Activated CD4-positive, alpha-beta T cell treated with anti-CD3 and anti-CD28 coated beads, Interleukin-2, amount 50 U/mL, for 16 hours (primary cell): ENCODE measurements at places on chromosomes 5 and 9.
A peak's percentile ranks its signal among the peaks of the same experiment; 100 is the strongest.

DNA sequence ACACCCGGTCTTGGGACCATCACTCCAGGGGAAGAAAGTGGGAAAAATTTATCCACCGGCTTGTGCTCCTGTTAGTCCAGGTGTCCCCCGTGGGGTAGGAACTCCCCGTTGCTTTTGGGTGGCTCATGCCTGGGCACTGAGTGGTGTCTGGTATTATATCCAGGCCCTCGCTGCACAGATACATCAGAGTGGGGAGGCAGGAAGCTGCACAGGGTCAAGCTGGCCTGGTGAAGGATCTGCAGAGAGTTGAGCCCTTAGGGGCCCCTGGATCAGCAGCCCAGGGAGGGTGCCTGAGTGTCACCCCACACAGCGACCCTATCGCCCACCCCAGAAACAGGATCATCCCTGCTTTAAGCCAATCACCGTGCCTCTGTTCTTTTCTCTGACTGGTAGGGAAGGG lies 24.4 kb upstream of the COL5A1 start:
- no peak for DNase-seq

GRCh38 chr9:106179191-106179590 lies 484.9 kb downstream of the TMEM38B start:
- no peak for DNase-seq

- no peak for DNase-seq
Measured at GRCh38 chr9:76707510-76707909, 56.7 kb upstream of the PCA3 start.

DNA sequence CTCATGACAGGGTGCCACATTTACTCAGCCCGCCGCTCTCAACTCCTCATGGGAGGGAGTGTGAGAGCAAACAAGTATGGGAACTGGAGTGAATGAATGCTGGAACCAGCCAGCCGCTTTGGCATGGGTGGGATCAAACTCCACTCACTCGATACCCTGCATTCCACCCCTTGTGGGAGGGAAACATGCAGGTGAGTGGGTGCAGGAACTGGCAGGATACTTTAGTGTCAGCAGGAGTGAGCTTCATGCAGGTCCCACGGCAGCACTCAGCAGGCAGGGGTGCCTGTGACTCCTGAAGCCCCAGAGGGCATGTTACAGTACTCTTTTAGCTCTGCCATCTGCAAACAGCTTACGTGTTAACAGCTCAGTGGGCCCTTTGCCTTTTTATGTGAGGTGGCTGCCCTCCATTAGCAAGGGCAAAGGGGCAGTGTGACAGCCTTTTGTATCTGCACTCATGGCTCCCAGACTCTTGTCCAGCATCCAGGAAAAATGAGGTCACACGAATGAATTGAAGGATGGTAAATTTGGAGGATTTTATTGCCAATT lies 433.2 kb upstream of the NMUR2 start:
- no peak for DNase-seq

- no peak for DNase-seq
Measured at GRCh38 chr5:65061250-65061973, 292.7 kb downstream of the CWC27 start.

DNA sequence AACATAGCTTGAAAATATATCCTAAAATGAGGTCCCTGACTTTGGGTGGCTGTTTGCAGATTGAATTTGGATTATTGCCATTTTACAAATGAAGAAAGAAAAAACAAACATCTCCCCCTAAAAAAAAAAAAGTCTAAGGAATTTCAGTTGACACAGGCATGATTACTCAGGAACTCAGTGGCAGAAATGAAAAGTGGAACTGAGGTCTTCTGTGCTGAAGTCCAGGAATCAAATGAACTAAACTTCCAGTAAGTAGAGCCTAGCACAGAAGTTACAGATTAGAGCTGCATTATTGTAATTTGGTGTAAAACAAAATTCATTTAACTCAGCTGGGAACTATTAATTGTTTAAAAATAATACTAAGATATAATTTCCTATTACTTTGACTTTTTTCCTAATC lies 26.7 kb downstream of the FAM170A start:
- no peak for DNase-seq

DNA sequence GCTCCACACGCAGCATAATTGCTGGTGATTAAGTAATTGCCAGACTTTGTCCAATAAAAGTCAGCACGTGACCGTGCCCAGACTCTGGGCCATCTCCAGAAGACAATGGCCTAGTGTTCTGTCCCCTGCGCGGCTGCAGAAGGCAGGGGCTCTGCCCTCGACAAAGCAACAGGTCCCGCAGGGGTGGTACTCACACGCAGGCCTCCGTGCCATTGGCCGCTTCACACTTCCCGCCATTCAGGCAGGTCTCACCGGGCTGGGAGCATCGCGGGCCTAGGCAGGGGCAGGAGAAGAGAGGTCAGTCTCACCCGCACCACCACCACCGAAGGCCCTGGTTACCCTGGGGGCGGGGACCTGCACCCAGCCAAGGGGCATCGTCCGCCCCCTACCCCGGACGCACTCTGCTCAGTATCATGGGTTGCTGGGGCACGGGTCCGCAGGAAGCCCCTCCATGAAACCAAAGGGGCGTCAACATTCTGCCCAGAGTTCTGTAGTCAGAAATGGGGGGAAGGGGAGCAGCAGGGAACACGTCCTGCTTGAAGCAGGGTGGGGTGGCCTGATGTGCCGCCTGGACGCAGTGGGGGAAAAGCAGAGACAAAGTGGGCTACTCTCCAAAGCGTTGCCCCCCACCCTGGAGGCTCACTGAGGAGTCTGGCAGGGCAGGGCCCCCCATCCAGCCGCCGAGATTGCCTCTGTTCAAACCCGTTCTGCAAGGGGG lies 1.9 kb downstream of the NOTCH1 start:
- DNase-seq = no peak

DNA sequence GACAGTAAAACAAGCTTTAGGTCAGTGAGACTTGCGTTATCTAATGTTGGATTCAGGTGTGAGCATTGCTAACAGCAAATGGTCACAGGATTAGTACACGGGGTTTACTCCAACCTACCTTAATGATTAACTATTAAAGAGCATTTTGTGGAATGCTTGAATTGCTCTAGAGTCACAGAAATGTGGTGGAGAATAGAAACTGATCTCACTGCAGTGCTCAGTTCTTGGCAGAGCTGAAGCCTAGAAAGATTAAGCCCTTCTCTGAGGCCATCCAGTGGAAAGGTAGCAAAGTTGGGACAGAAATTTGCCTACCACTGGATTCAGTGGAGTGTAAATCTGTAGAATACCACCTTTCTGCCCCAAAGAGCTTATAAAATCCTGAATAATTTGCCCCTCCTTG lies 60.9 kb downstream of the ICE1 start:
- no peak for DNase-seq

GRCh38 chr9:101516655-101517054 lies 17.0 kb upstream of the RNF20 start:
- DNase-seq = no peak

DNA sequence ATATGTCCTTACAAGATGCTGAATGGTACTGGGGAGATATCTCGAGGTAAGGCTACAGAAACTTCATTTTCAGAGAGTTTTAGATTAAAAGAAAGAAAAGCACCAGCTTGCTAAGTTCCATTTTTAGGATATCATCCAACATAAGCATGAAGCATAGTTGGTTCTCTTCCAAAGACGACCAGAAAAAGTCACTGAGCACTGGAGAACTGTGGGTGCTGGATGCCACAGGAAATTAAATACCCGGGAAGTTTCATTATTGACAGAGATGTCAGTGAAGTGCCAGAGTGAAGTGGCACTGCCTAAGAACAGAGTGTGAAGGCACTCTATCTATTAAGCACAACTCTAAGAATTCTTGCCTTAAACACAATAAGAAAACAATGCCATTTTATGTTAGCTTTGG lies 76.8 kb downstream of the PIK3R1 start:
- DNase-seq = no peak

DNA sequence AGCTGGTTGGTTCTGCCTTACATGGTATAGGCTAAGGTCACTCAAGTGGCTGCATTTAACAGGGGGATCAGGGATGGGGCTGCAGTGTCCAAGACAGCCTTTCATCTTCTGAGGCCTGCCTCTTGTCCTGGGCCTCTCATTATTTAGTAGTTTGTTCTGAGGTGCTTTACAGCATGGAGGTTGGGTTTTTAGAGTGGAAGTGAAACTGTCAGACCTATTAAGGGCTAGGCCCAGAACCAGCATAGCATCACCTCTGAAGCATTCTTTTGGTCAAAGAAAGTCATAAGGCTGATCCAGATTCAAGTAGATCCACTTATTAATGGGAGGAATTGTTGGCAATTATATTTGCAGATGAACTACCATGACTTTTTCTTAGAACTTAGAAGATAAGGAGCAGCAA lies 146.0 kb upstream of the NMUR2 start:
- no peak for DNase-seq

DNA sequence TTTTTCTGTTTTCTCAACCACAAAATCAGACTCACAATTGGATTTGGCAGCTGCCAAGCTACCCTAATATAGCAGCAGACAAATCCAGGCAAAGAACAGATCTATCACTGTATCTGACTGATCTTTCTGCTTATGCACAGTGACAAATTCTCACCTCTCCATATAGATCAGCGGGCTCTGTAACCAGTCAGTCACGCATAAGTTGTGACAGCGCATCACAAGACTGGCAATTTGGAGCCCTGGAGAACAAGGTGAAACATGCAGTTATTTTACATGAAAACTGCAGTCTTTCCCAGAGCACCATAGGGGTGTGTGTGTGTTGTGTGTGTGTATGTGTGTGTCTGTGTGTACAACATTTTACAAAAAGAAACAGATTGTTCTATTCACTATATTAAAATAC lies 37.7 kb downstream of the RORB start:
- no peak for DNase-seq

DNA sequence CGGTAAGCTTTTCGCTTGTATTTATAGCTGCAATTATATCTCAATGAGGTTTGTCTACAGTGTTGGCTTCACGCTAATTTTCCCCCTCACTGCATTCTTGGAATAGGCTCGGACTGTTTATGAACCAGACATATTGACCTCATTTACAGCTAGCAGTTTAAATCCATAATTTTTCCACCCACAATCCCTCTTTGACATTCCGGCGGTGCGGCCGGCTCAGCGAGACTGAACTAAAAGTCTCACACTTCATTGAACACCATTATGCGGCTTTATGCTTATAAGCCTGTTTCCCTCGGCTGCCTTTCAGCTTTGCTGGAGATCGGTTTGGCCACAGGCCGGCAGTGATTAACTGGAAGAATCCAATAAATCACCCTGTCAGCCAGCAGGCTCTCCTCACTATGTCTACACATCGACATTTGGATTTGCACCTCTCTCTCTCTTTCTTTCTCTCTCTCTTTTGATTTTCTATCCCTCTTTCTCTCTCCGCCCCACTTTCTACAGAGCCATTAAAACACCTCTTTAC lies 315.0 kb upstream of the TLE4 start:
- DNase-seq = no peak

- DNase-seq = no peak
Measured at GRCh38 chr5:6287176-6287575, 91.2 kb downstream of the MED10 start.

GRCh38 chr5:107215611-107216010 lies 455.1 kb downstream of the EFNA5 start:
- DNase-seq = no peak

DNA sequence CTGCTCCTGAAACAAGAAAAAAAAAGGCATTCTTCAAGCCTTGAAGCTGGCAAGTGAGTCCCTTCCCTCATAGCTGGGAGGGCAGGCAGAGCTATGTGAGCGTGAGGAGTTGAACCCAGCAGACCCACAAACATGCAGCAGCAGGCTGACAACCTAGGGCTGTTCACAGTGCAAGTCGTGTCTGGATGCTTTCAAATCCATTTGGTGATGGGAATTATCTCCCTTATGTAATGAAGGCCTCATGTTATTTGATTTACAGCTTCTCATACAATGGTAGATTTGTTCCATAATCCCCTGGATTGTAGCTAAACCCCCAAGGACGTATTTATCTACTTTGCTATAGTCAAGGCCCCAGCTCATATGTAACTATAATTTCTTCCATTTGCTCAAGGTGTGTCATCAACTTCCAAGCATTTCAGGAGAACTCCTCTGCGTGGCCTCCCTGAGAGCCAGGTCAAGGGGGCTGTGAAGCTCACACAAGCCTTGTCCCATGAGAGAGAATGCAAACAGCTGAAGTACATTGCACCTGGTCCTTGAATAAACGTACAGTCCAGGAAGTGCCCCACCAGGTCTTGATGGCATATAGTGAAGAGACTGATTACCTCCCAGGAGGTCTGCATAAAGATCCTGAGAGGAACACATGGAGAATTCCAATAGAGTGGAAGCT lies 124.8 kb upstream of the SLC1A3 start:
- DNase-seq = no peak

DNA sequence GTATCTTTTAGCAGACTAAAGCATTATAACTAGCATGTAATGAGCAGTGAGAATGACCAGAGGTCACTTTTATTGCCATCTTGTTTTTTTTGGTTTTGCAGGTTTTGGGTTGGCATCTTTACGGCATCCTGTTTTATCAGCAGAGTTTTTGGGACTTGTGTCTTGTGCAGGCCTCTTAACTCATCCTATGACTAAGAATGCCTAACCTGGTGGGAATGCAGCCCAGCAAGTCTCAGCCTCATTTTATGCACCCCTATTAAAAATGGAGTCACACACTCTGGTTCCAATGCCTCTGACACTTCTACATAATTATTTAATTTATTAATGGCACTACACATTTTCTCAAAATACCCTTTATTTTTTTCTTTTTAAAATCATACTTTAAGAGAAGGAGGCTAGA lies 726.5 kb upstream of the RIOK2 start:
- no peak for DNase-seq

DNA sequence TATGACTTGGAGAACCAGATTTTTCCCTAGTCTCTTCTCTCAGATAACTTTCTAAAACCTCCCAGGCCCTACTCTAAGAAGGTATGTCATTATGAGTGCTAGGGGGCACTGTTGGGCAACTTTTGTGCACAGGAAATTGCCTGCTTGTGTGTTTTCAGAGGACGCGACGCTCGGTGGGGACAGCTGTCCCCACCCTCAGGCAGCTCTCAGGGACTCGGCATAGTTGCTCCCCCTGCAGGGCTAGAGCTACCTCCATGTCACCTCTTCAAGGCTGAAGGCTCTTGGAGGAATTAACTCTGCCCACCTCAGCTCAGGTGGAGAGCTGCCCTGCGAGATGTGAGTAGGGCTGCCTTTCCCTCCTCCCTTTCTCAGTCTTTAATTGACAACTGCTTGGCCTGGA lies 10.2 kb upstream of the TIFAB start:
- peak; percentile 64 for DNase-seq

DNA sequence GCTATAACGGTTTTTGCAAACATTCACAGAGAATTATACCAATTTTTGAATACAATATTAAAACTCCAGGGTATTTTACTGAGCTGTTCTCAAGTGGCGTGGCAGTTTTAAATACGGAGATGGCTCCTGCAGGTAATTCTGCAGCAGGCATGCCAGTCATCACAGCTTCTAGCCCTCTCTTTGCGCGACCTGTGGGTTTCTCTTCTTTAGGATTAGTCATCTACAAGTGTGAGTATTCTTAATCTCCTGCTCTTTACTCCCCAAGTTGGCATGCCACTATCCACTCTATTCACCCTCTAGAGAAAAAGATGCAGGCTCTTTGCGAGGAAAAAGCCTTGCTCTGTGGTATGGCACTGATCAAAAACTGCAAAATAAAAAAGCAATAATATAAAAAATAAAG lies 43.9 kb downstream of the ANKRD31 start:
- no peak for DNase-seq
